ENCODE measurements at places on chromosomes 5 and 9.

DNA sequence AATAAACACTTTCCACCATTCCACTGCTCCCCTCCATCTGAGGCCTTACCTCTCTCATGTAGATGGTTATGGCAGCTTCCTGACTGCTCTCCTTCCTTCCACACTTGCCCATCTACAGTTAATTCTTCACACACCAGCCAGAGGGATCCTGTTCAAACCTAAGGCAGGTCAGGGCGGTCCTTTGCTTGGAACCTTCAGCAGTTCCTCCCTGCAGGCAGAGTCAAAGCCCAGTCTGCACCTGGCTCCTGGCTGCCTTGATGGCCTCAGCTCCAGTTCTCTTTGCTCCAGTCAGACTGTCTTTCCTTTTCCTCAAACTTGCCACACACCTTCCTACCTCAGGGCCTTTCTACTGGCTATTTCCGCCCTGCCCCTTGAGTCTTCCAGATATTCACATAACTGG lies 30.2 kb upstream of the NR3C1 start:
- peak; percentile 13 for DNase-seq

GRCh38 chr5:124132843-124133242 lies 613.6 kb downstream of the ZNF608 start:
- no peak for DNase-seq

GRCh38 chr5:113153512-113154097 lies 177.0 kb downstream of the DCP2 start:
- DNase-seq, result no peak

- no peak for DNase-seq
These were observed 45.4 kb downstream of the ABCA1 start for GRCh38 chr9:104882566-104882965.

DNA sequence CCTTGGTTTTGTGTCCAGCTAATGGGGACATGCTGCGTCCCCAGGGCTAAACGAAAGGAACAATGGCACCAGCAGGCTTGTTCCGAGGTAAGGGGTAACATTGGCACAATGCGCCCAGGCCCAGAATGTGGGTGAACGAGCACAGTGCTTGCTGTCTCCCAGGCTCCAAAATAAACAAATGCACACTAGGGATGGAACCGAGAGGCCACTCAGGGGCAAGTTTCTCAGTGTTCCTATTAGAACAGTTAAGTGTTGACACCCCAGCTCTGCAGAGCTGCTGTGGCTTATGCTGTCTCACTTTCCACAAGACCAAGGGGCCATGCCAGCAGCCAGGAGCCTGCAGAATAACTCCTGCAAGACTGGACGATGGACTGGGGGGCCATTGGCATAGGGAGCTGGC lies 492.4 kb downstream of the GADD45G start:
- no peak for DNase-seq

DNA sequence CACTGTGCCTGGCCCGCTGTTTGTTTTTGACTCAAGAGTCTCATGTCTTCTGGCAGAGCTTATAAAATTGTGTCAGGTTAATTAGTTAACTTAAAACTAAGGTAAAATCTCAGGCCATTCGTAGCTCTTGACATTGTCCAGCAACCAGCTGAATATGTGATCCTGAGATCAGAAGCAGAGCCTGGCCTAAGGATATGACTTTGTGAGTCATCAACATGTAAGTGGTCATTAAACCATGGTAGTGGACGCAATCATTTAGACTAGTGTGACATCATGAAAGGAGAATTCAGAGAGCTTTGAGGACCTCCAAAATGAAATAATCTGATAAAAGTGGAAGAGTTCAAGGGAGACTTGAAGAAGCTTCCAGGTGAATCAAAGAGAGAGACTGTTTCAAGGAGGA lies 23.3 kb downstream of the SPZ1 start:
- no peak for DNase-seq

DNA sequence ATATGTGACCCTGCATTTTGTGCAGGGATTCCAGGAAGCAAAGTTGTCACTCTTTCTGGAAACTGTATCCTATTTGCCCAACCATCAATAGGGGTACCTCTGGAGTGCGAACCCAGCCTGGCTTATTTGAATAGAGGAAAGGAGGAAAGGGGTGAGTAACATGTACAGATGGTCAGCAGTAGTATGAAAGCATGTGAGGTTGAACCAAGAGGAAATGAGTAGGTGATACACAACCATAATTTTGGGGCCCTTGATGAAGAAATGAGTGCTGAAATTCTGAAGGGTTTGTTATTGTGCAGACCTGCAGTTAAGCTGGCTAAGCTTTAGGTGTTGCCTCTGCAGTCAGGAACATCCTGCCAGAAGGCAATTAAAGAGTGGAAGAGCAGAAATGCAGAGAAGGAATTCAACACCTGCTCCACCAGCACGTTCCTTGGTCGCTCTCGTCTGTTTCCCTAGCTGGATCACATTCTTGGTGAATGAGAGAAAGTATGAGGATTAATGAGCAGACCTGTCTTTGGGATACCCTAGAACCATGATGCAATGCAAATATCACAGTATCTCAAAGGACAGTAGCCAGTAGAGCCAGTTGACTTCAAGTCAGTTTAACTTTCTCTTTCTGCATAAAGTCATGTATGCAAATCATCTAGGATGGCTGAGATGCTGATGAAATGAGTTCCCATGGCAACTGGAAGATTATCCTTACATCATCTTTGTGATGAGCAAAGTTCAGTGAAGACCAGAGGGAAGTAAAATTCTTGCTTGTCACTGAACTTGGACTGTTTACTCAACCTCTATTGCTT lies 13.2 kb upstream of the IL12B start:
- no peak for DNase-seq

DNA sequence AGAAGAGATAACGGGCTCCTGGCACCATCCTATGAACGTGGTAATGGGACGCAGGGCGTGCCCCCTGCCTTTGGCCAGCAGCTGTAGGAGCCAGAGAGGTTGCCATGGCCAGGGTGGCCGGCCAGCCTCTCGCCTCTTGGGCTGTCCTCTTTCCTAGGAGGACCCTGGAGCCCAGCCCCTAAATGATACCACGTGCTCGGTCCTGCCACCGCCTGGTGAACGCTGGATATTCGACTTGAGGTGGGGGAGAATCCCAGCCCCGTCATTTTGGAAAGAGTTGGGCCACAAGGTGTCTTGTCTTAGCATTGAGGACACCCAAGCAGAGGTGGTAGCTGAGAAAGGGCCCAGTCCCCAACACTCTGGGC lies 391 bp upstream of the NRG2 start:
- peak; percentile 4 for DNase-seq

DNA sequence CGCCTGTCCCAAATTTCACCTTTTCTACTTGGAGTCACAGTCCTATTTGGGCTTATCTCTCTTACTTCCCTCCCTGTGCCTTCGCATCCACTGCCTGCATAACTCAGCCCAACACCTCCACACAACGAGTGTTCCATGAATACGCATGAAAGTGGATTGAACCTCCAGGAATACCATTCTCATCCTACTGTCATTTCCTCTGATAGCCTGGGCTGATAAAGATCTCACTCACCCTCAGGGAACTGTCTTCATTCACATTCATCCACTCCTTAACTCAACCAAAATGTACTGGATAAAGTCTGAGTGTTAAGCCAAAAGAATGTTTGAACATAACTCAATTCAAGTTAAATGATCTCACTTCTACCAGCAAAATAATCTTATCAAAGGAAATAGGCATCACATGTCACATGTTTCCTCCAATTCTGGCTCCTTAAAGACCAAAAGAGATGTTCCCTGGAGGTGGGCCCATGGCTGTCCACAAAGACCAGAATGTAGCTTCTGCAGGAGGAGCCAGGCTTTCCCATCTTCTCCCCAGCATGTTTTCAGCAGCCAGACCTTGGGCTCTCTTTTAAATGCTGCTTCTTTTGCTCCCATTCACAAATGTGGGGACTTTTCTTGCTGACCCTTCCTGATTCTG lies 28.4 kb upstream of the TRIO start:
- DNase-seq, result no peak

- DNase-seq, result no peak
These were observed 7.9 kb upstream of the ANKDD1B start for GRCh38 chr5:75603371-75603770.

DNA sequence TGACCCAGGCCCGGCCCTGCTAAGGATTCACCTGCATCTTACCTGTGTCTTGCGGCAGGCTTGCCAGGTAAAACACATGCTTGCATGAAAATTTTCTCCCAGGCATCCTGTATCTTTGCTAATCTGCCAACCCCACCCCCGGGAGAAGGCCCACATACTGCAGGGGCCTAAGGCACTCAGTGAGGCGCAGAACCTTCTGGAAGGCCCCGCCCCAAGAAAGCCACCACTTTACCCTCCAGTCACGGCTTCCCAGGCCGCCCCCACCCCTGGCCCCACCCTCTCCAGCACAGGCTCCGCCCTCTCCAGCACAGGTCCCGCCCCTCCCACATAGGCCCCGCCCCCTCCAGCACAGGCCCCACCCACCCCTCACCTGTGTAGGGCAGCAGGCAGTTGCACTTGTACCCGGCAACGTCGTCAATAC lies 29.8 kb upstream of the SEC16A start:
- DNase-seq, result peak; percentile 25

GRCh38 chr9:77827104-77827784 lies 179.1 kb upstream of the GNA14 start:
- no peak for DNase-seq

GRCh38 chr5:133792655-133793054 lies 175.8 kb downstream of the C5orf15 start:
- no peak for DNase-seq

Data from CD4-positive, alpha-beta T cell treated with Interleukin-17A for 4 hours (primary cell).